ENCODE measurements at places on chromosomes 5 and 9. TPM values are rescaled to one million over a fixed set of nuclear protein-coding genes. Genes with fewer than 3 reads are reported as not detected.

GRCh38 chr5:175842506-175842905, 28.9 kb upstream of the CPLX2 start:
- no peak for DNase-seq

Gene OLFML2A
- total RNA-seq = 4.3 TPM

Gene IL9
- total RNA-seq = not detected

Gene TICAM2
- not detected for total RNA-seq

Gene PDZD2
- 0.17 TPM for total RNA-seq

Gene GLRA1
- not detected for total RNA-seq

Gene FGF1
- not detected for total RNA-seq

Gene PTGS1
- total RNA-seq = 7.6 TPM

All from Caki2 (cell line).